ENCODE measurements at places on chromosomes 5 and 9.

- no peak for DNase-seq
- no peak overlapping the region for H3K27ac ChIP-seq
- no peak overlapping the region for H3K4me3 ChIP-seq
- H3K36me3 ChIP-seq = no peaks in the 10 kb centered on the region
These were observed 90.2 kb upstream of the FAM174A start for GRCh38 chr5:100444961-100445360.

GRCh38 chr9:5848372-5848882 lies 15.5 kb upstream of the ERMP1 start:
- no peaks in the 10 kb centered on the region for H3K4me1 ChIP-seq
- H3K27ac ChIP-seq = no peak overlapping the region
- H3K36me3 ChIP-seq = peaks cover 5% of the 10 kb centered on the region
- peaks cover 1% of the 10 kb centered on the region for H3K27me3 ChIP-seq
- no peak for DNase-seq

DNA sequence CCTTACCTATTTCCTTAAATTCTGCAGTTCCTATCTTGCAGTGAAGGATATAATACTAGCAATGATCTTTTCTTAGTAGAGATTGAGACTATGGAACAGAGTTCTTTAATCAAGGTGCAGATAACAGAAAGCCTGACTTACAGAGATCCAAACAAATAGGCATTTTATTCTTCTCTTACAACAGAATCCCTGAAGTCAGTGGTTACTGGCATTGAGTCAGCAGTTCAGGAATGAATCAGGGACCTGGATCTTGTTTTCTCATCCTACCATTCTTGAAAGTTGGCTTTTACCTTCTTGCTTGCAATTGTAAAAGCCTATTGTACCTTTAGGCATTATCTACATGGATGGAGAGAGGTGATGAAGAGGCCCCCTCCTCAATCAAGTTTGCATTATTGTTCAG lies 47.5 kb upstream of the TLE4 start:
- no peak for DNase-seq
- no peak overlapping the region for H3K4me3 ChIP-seq
- H3K27ac ChIP-seq = no peak overlapping the region
- H3K36me3 ChIP-seq = no peaks in the 10 kb centered on the region

DNA sequence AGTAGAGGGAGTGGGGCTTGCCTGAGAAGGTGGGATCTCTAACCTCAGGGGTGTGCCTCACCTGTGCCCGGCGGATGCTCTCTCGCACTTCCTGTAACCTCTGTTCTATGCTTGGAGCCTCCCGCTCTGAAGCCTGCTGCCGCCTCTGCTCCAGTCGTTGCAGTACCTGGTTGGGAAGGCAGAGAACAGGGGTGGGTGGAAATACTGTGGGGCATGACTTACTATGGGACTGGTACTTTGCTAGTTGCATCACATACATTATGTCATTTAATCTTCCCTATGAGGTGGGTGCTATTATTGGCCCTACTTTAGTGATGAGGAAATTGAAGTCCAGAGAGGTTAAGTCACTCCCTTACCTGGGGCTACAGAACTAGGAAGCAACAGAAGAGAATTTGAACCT lies 5.2 kb downstream of the FCHSD1 start:
- no peak overlapping the region for H3K27ac ChIP-seq
- H3K27me3 ChIP-seq = no peaks in the 10 kb centered on the region
- H3K4me3 ChIP-seq = no peak overlapping the region
- DNase-seq = no peak
- H3K4me1 ChIP-seq = peaks cover 21% of the 10 kb centered on the region
- peaks cover 18% of the 10 kb centered on the region for H3K36me3 ChIP-seq

DNA sequence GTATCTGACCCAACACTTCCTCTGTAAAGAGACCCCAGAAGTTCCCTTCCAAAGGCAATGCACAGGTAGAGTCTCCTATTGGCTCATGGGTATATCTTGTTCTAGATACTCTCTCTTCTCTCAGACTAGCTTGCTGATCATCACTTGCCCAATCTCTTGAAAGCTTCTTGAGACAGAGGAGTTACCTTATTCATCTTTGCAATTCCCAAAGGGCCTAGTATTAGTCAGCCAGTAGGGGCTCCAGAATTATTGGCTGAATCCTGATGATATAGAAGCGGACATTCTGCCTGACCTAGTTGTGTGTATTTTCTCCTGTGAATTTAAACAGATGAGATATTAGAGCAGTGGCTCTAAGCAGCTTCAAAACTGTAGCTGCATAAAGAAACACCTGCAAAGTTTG lies 304.0 kb upstream of the KLF4 start:
- H3K4me3 ChIP-seq = no peak overlapping the region
- peaks cover 3% of the 10 kb centered on the region for H3K27me3 ChIP-seq
- H3K36me3 ChIP-seq = no peaks in the 10 kb centered on the region
- no peak overlapping the region for H3K27ac ChIP-seq

DNA sequence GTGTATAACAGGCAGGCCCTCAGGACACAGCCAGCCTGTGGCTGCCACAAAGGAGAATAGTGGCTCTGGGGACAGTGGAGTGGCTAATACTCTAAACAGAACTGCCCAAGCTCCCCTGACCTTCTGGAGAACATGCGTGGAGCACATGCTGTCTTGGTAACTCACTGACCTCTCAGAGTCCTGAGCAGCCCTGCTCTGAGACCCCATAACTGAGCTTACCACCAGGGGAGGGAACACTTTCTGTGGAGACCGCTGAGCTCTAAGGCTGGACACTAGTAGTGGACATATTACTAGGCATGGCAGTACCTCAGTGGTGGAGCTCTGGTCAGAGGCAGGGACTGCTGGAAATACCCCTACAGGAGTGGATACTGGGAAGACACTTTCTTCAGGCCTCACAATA lies 60.2 kb upstream of the SPTLC1 start:
- no peak overlapping the region for H3K27ac ChIP-seq
- DNase-seq = no peak
- H3K4me1 ChIP-seq = peaks cover 1% of the 10 kb centered on the region
- peaks cover 3% of the 10 kb centered on the region for H3K27me3 ChIP-seq

GRCh38 chr9:34891386-34891785 lies 66.7 kb upstream of the PHF24 start:
- H3K4me1 ChIP-seq = no peaks in the 10 kb centered on the region
- no peak overlapping the region for H3K27ac ChIP-seq
- H3K27me3 ChIP-seq = peaks cover 13% of the 10 kb centered on the region

Data from memory B cell (primary cell).